ENCODE measurements at places on chromosomes 3 and 15. TPM values are rescaled to one million over a fixed set of nuclear protein-coding genes. Genes with fewer than 3 reads are reported as not detected.

DNA sequence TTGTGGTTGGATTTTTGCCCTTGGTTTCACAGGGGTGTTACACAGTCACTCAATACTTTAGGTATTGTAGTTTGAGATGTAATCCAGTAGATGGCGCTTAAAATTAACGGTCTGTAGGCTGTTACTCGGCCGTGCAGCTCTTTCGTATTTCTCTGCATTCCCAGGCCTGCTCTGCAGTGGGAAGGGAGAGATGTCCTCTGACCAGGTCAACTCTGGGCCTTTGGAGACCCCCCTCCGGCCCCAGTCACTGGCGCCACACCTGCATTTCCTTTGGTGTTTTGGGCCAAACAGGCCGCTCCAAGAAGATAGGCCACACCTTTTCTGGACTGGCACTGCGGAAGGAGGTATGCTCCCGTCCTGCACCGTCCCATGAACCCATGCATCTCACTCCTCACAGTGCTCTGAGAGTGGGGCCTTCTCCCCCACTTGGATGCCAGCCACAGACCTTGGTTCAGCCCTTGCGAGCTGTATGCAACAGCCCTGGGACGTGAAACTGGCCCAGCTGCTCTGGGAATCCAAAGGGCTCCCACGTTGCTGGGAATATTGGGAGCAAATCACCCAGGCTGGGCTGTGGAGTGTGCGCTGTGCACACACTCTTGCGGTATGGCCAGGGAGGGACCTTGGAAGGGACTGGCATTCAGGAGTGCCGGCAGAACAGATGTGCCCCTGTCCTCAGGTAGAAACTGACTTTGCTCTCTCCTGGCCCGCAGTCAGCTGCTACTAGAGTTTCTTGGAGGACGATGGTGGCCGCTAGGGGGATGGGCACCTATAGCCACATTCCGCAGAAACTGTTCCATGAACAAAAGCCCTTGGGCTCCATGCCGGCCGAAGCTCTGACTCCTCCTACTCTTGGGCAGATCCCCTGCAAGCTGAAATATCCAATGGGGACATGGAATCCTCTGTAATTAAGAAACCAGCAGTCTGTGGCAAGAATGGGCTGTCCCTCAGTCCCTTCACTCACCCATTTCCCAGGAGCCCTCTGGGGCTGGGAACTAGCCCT, 410.5 kb upstream of the CADM2 start:
- H3K27me3 ChIP-seq: no peaks in the 10 kb centered on the region
- no peaks in the 10 kb centered on the region for H3K4me1 ChIP-seq
- no peak overlapping the region for H3K4me3 ChIP-seq
- H3K36me3 ChIP-seq: no peaks in the 10 kb centered on the region
- DNase-seq: peak; percentile 19

DNA sequence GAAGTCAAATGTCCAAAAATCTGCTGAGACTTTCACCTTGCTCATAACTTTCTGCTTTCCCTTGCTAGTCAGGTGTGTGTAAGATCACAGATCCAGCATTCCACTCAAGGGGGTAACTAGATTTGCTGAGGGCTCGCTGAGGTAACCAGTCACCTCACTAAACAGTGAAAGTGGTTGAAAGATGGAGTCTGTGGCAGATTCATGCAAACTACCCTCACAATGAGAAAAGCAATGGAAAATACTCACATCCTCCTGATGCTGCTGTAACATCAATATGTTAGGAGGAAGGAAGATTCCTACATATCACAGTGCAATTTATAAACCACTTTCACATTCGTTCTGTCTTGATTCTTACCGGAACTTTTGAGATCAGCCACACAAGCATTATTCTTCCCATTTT, 174.3 kb upstream of the BCL6 start:
- H3K27ac ChIP-seq: no peak overlapping the region
- no peaks in the 10 kb centered on the region for H3K27me3 ChIP-seq
- peaks cover 3% of the 10 kb centered on the region for H3K4me1 ChIP-seq
- H3K4me3 ChIP-seq: no peak overlapping the region
- H3K36me3 ChIP-seq: no peaks in the 10 kb centered on the region

GRCh38 chr3:114566162-114566755, 272.4 kb downstream of the TIGIT start:
- no peak for DNase-seq
- H3K4me1 ChIP-seq: no peaks in the 10 kb centered on the region
- no peaks in the 10 kb centered on the region for H3K36me3 ChIP-seq
- no peaks in the 10 kb centered on the region for H3K27me3 ChIP-seq
- no peak overlapping the region for H3K27ac ChIP-seq

DNA sequence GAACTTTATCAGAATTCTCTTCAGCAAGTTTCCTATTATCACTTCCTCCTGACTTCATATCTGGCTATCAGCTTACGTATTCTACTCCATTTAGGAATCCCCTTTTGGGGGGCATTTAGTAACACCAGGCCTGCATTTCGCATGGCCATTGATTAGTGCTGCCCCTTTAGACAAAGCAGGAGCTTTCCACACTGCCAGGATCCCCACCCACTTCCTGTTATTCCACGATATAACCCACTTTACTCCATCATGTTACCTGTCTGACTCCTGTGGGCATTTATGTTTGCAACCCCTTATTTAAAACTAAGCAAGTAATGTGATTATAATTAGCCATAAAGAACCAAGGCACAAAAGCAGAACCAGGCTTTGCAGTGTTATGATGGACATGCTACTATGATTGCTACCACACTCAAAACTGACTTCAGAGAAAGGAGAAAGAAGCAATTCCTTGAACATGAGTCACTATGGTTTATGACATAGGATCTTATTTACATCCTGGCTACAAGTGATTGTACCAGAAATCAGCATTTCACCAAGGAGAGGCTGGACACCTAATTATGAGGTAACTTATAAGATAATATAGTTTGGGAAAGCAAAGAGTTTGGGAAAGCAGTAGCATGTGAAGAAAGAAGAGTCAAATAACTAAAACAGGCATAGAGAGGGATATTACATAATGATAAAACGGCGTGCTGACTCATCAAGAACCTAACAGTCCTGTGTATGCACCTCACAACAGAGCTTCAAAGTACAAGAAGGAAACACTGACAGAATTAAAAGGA, 96.3 kb downstream of the IGSF11 start:
- H3K36me3 ChIP-seq: no peaks in the 10 kb centered on the region
- H3K4me3 ChIP-seq: no peak overlapping the region
- no peaks in the 10 kb centered on the region for H3K4me1 ChIP-seq
- DNase-seq: no peak
- no peak overlapping the region for H3K27ac ChIP-seq
- H3K27me3 ChIP-seq: no peaks in the 10 kb centered on the region

SLC22A13 gene
- 0.22 TPM for total RNA-seq

DNA sequence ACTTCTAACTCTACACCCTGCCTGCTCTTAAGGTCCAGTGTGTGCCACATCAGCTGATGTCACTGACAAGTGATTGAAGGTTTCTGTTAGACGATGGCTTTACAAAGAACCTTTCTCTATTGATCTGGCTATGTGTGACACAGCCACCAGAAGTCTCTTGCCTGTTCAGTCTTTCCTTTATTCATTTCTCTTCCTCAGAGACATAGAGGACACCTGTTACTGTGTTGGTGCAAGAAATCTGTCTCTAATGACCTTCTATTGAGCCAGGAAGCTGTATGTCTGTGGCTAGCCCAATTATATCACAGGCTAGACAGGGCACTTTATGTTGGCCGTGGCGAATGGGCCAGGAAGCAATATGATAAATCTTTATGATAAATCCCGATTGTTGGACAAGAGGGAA, 173.3 kb upstream of the GAP43 start:
- H3K27ac ChIP-seq: no peak overlapping the region
- H3K4me1 ChIP-seq: no peaks in the 10 kb centered on the region
- no peaks in the 10 kb centered on the region for H3K36me3 ChIP-seq
- H3K27me3 ChIP-seq: no peaks in the 10 kb centered on the region
- no peak overlapping the region for H3K4me3 ChIP-seq

ZNF80 gene
- 0.04 TPM for total RNA-seq

REC114 gene
- total RNA-seq: not detected

GRCh38 chr15:35206060-35206675, 121.1 kb upstream of the NANOGP8 start:
- no peak overlapping the region for H3K4me3 ChIP-seq
- H3K27ac ChIP-seq: no peak overlapping the region
- H3K36me3 ChIP-seq: no peaks in the 10 kb centered on the region
- DNase-seq: no peak

Measured in muscle of leg (tissue), 16 donors.